ENCODE measurements at places on chromosomes 1 and 21. TPM values are rescaled to one million over a fixed set of nuclear protein-coding genes. Genes with fewer than 3 reads are reported as not detected.

The IL12RB2 gene
- total RNA-seq = not detected

The SYT14 gene
- 0.10 TPM for total RNA-seq

The FAM110D gene
- total RNA-seq = not detected

The C1orf56 gene
- 4.7 TPM for total RNA-seq

Measured in A549 treated with RU486 at 1 μM for 4 hours (cell line).